Mammary epithelial cell (primary cell): ENCODE measurements at places on chromosomes 7 and 10. TPM values are rescaled to one million over a fixed set of nuclear protein-coding genes. Genes with fewer than 3 reads are reported as not detected.

The ASZ1 gene
- not detected for total RNA-seq

The MEOX2 gene
- total RNA-seq: not detected in 2 replicates

The YAE1 gene
- 23.1 and 26.2 TPM in 2 replicates for total RNA-seq

The GRM3 gene
- not detected for total RNA-seq

The TMEM176B gene
- total RNA-seq: 0.17 TPM

The ZNF800 gene
- total RNA-seq: 28.2 TPM

The VWA2 gene
- total RNA-seq: 0.14 and 0.35 TPM in 2 replicates

The PRKG1 gene
- total RNA-seq: 0.13 and 0.45 TPM in 2 replicates

The CALML5 gene
- not detected for total RNA-seq

The VSTM2A gene
- total RNA-seq: not detected

The AGBL3 gene
- total RNA-seq: 1.2 TPM

The OPALIN gene
- not detected in 2 replicates for total RNA-seq
